ENCODE measurements at places on chromosomes 4 and X. TPM values are rescaled to one million over a fixed set of nuclear protein-coding genes. Genes with fewer than 3 reads are reported as not detected.

Gene SOD3
- 0.21 TPM for total RNA-seq

Gene DIPK2B
- total RNA-seq, result not detected

Gene TKTL2
- not detected for total RNA-seq

Gene FGB
- total RNA-seq, result not detected

Gene EFNB1
- total RNA-seq, result 143 TPM

Gene GAB3
- not detected for total RNA-seq

Gene ZNF674
- 1.8 TPM for total RNA-seq

Gene OCIAD2
- total RNA-seq, result 147 TPM

Gene PCDH18
- 2.4 TPM for total RNA-seq

Gene ZMAT1
- total RNA-seq, result not detected

Gene PNMA5
- total RNA-seq, result not detected

Gene COX7B2
- total RNA-seq, result not detected

Gene MAGEC3
- total RNA-seq, result not detected

Gene PHOX2B
- not detected for total RNA-seq

Gene ENAM
- not detected for total RNA-seq

Gene GPR119
- total RNA-seq, result not detected
